Osteocyte (in vitro differentiated cells): ENCODE measurements at places on chromosomes 3 and 15.

DNA sequence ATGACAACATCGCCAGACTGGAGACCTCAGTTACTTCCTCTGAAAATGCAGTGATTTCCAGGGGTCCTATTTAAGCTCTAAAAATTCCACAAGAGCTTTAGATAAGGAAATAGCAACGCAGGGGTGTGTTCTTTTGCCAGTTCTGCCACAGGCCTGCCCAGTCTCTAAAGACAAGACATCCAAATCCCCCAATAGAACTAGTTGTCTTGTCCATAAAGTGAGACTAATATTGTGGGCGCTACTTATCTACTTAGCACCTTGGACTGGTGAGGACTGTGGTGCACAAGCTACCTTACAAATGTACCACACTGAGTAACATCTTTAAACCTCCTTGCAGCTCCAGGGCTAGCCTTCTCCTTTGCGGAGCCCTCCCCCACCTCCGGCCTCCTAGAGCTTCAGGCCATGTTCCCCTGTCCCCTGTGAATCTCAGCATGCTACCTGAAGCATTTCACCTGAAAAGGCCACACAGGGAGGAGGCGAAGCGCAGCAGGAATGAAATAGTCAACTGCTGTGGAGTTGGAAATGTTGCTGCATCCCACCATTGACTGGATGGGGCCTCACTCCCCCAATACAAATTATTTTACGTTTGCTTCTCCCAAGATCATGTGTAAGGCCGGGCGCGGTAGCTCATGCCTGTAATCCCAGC lies 9.6 kb upstream of the LRRC2 start:
- H3K4me1 ChIP-seq, result peaks cover 10% of the 10 kb centered on the region
- no peak overlapping the region for H3K4me3 ChIP-seq
- DNase-seq, result peak; percentile 36
- H3K27ac ChIP-seq, result no peak overlapping the region
- H3K27me3 ChIP-seq, result peaks cover 26% of the 10 kb centered on the region

- H3K36me3 ChIP-seq, result no peaks in the 10 kb centered on the region
- peaks cover 24% of the 10 kb centered on the region for H3K27me3 ChIP-seq
- H3K27ac ChIP-seq, result no peak overlapping the region
- H3K4me3 ChIP-seq, result no peak overlapping the region
- H3K4me1 ChIP-seq, result peaks cover 19% of the 10 kb centered on the region
Observed at GRCh38 chr3:60598671-60599070, 652.6 kb downstream of the FHIT start.

DNA sequence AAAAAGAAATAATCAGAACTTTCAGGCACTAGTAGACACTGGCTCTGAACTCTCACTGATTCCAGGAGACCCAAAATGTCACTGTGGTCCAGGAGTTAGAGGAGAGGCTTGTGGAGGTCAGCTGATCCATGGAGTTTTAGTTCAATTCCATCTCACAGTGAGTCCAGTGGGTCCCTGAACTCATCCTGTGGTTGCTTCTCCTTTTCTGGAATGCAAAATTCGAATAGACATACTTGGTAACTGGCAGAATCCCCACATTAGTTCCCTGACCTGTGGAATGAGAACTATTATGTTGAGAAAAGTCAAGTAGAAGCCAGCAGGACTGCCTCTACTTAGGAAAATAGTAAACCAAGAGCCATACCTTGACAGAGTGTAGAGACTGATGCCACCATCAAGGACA lies 87.3 kb upstream of the OXTR start:
- H3K4me1 ChIP-seq, result peaks cover 24% of the 10 kb centered on the region
- no peak for DNase-seq
- H3K27ac ChIP-seq, result no peak overlapping the region
- H3K4me3 ChIP-seq, result no peak overlapping the region

GRCh38 chr3:151552589-151552988 lies 91.7 kb upstream of the IGSF10 start:
- DNase-seq, result no peak
- no peaks in the 10 kb centered on the region for H3K36me3 ChIP-seq
- no peaks in the 10 kb centered on the region for H3K27me3 ChIP-seq
- H3K4me1 ChIP-seq, result peaks cover 45% of the 10 kb centered on the region
- H3K27ac ChIP-seq, result peak overlapping the region; percentile 61
- no peak overlapping the region for H3K4me3 ChIP-seq

- H3K27ac ChIP-seq, result no peak overlapping the region
- no peak for DNase-seq
- peaks cover 51% of the 10 kb centered on the region for H3K27me3 ChIP-seq
- no peaks in the 10 kb centered on the region for H3K36me3 ChIP-seq
- H3K4me3 ChIP-seq, result no peak overlapping the region
- no peaks in the 10 kb centered on the region for H3K4me1 ChIP-seq
Observed at GRCh38 chr15:70435369-70435768, 328.0 kb downstream of the UACA start.

DNA sequence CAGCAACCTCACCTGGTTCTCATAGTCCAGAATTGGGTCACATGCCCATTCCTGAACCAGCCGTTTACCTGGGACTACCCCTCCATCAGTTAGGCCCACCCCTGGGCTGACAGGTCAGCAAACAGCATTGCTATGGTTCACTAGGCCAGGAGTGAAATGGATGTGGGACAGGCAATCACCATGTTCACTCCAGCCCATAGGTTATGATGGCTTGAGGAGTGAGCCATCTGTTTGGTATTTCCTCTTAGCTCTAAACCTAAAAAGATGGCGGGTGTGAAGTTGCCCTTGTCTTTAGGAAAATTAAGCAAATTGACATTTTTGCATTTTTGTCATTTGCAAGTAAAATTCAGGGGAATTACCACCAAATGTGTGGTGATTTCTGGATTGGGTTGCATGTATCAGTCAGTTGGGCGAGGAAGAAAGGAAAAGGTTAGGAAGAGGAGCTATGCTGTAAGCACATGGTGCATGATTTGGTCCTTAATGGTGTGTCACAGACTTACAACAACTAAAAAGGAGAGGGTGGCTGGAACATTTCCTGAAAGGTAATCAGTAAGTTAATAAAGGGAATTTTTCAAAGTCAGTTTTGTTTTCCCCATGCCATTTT lies 17.2 kb downstream of the NXPE3 start:
- no peaks in the 10 kb centered on the region for H3K27me3 ChIP-seq
- H3K4me3 ChIP-seq, result no peak overlapping the region
- no peak overlapping the region for H3K27ac ChIP-seq
- H3K4me1 ChIP-seq, result peaks cover 1% of the 10 kb centered on the region
- peaks cover 60% of the 10 kb centered on the region for H3K36me3 ChIP-seq
- no peak for DNase-seq

DNA sequence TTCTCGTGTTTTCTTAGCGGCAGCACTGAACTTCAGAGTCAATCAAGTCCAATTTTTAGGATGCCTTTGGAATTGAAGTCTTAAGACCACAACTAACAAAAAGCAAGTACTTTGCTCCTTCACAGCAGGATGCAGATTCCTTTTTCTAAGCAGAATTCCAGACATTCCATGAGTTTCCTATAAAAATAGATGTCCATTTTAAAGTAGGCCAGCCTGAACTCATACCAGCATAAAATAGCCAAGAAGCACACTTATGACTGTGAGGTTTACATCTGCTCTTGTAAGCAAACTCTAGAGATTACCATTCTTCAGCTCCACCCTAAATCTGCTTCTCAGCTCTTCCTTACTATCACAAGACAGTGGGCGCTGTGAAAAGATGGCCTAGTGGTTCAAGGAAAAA lies 85.8 kb downstream of the THBS1 start:
- DNase-seq, result no peak
- no peaks in the 10 kb centered on the region for H3K36me3 ChIP-seq
- no peak overlapping the region for H3K4me3 ChIP-seq
- peaks cover 72% of the 10 kb centered on the region for H3K4me1 ChIP-seq

GRCh38 chr3:191329654-191330529 lies at the start of gene UTS2B:
UTS2B (minus strand) TSS chr3:191330526; CDS start chr3:191282189, 48,337 bp downstream.
- no peaks in the 10 kb centered on the region for H3K36me3 ChIP-seq
- no peaks in the 10 kb centered on the region for H3K27me3 ChIP-seq
- peak; percentile 85 for DNase-seq
- H3K4me3 ChIP-seq, result peak within 1 kb of the TSS; percentile 84

DNA sequence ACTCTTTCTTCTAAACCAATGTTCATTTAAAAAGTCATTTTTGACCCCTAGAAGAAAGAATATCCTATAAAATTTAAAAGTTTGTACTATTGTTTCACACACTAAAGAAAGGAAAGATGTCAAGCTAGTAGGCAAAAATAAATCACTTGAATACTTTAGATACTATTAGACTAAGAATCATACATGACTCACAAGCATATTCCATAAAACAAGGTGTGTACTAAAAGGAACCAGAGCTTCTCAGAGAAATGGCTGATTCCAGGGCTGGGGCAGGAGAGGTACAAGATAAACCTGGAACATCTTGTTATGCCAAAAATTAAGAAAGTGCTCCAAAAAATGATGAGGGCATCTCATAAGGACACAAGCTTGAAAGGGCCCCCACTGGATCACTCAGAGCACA lies 8.7 kb downstream of the DLG1 start:
- no peaks in the 10 kb centered on the region for H3K27me3 ChIP-seq
- peaks cover 68% of the 10 kb centered on the region for H3K36me3 ChIP-seq
- no peak for DNase-seq
- H3K4me1 ChIP-seq, result peaks cover 57% of the 10 kb centered on the region
- H3K4me3 ChIP-seq, result no peak overlapping the region

GRCh38 chr3:141538568-141539240 lies 51.9 kb downstream of the RASA2 start:
- H3K4me1 ChIP-seq, result peaks cover 16% of the 10 kb centered on the region
- no peak for DNase-seq
- H3K36me3 ChIP-seq, result peaks cover 41% of the 10 kb centered on the region
- no peaks in the 10 kb centered on the region for H3K27me3 ChIP-seq
- H3K27ac ChIP-seq, result no peak overlapping the region

DNA sequence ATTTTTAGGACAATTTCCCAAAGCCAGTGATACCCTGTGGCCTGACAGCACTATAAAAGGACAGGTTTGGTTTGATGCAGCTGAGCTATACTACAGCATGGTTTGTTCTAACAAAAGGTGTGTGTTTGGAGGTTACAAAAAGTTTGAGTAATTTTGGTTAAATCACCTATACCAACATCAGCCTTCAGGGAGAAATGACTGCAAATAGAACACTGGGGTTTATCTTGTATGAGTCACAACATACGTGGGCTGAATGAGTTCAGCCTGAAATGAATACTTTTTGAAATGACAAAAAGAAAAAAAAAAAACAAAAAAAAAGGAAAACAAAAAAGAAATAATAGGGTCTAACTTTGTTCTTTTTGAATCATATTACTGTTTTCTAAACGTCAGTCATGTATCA lies 345.7 kb downstream of the CNTN3 start:
- H3K27me3 ChIP-seq, result peaks cover 11% of the 10 kb centered on the region
- no peak overlapping the region for H3K27ac ChIP-seq
- H3K4me3 ChIP-seq, result no peak overlapping the region
- no peak for DNase-seq
- no peaks in the 10 kb centered on the region for H3K36me3 ChIP-seq

- H3K4me1 ChIP-seq, result peaks cover 21% of the 10 kb centered on the region
- no peak for DNase-seq
- H3K36me3 ChIP-seq, result no peaks in the 10 kb centered on the region
- no peak overlapping the region for H3K4me3 ChIP-seq
- H3K27me3 ChIP-seq, result no peaks in the 10 kb centered on the region
Observed at GRCh38 chr15:57732526-57733331, 26.2 kb downstream of the POLR2M start.

GRCh38 chr3:52524752-52525679 lies 8.6 kb downstream of the NT5DC2 start:
- DNase-seq, result no peak
- peaks cover 3% of the 10 kb centered on the region for H3K4me1 ChIP-seq
- no peak overlapping the region for H3K4me3 ChIP-seq
- H3K27ac ChIP-seq, result peak overlapping the region; percentile 41
- no peaks in the 10 kb centered on the region for H3K27me3 ChIP-seq
- peaks cover 22% of the 10 kb centered on the region for H3K36me3 ChIP-seq
